Cerebellum (tissue), 4 donors: ENCODE measurements at places on chromosomes 4 and X. TPM values are rescaled to one million over a fixed set of nuclear protein-coding genes. Genes with fewer than 3 reads are reported as not detected.

Gene DGAT2L6
- not detected for total RNA-seq

Gene DGKK
- 1.3 TPM for total RNA-seq

Gene GAGE12C
- not detected for total RNA-seq

Gene WDR17
- total RNA-seq, result 60.2 TPM

Gene RBM41
- total RNA-seq, result 32.1 TPM

Gene SSX2
- not detected for total RNA-seq

Gene SHOX
- 0.18 TPM for total RNA-seq
